NCI-H2029 treated with DMSO at 0.1 percent for 48 hours (cell line): ENCODE measurements at places on chromosomes 16 and 17.

DNA sequence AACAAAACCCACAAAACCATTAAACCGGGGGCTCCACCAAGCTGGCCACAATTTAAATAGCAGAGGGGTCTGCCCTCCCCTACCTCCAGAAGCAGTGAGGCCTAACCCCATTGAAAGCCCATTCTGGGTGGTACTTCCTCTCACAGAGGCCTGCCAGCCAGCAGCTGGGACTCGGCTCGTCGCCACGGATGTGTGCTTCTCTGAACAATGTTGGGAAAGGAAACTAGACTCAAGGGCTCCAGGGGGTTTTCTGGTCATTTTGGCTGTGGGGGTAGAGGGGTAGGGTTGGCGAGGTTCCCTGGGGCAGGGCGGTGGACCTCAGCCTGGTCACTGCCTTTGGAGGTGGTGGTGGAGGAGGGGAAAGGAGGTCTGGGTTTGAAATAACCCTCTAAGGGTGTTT lies 4.7 kb upstream of the PLCG2 start:
- DNase-seq, result no peak

DNA sequence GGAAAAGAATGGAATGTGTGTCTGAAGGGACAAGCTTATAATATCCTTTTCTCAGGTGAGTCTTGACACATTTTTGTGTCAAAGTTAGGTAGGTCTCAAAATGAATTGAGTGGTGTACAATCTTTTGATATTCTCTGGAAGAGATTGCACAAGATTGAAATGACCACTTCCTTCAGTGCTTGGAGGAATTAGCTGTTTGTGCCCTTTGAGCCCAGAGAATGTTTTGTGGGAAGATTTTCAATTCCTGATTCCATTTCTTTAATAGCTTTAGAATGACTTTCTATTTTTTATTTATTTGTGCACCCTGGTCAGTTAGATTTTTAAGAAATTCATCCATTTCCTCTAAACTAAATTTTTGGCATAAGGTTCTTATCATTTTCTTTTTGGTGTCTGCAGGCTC lies 1.6 kb upstream of the CCL13 start:
- DNase-seq, result no peak

DNA sequence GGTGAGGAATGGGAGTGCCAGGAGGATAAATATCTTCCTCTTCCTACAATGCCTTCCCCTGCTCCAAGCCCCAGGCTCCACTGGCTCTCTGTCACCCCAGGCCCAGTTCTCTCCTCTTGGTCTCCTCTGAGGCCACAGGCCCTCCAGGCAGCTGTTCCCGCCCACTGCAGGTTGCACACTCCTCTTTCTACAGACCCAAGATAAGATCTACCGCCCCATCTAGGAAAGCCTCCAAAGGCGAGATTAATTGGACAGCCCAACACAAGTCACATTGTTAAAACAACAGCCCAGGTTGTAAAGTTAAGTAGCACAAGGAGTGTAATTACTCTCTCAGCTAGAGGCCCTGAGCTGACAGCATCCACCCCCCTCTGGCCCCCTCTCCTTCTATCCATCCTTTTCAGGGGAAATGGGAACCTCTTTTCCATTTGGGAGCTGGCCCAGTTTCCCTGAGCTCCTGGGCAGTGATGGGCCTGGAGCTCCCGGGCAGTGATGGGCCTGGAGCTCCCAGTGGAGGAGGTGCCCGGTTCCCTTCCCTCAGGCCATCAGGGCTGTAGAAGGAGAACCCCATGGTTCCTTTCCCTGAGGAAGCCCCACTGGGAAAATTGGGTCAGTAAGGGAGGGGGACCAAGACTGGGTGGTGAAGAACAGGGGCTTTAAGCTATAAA lies 7.3 kb downstream of the DLX4 start:
- no peak for DNase-seq

GRCh38 chr16:24217461-24217860 lies 38.7 kb upstream of the CACNG3 start:
- DNase-seq, result no peak

DNA sequence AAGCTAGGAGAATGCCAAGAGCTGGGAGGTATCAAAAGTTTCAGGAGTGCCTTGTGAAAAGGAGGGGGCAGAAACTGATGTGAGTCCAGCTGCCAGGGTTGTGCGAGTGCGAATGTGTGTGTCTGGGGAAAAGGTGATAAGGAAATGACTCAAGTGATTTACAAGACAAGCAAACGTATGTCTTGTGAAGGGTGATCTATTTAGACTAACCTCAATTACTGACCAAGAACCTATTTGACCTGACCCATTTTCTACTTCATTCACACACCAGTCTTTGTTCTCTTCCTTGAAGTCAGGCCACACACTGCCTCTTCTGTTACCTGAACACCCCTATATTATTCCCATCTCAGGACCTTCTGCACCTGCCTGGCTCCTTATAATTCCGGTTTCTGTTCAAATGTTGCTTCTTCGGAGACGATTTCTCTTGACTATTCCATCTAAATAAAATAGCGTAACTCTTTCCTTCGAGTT lies 1.0 kb downstream of the GDE1 start:
- DNase-seq, result no peak

- DNase-seq, result no peak
Observed at GRCh38 chr17:66228887-66229782, at the start of gene APOH. Gene APOH (minus strand): TSS chr17:66229415. CDS start chr17:66229379, 36 bp downstream.

- DNase-seq, result no peak
Observed at GRCh38 chr16:81686391-81687130, 92.5 kb upstream of the PLCG2 start.

GRCh38 chr16:73013974-73014373 lies 34.0 kb downstream of the ZFHX3 start:
- DNase-seq, result no peak

GRCh38 chr16:53417011-53417410 lies 17.3 kb upstream of the RBL2 start:
- no peak for DNase-seq
